Kidney tubule cell (primary cell): ENCODE measurements at places on chromosomes 2 and 18.

DNA sequence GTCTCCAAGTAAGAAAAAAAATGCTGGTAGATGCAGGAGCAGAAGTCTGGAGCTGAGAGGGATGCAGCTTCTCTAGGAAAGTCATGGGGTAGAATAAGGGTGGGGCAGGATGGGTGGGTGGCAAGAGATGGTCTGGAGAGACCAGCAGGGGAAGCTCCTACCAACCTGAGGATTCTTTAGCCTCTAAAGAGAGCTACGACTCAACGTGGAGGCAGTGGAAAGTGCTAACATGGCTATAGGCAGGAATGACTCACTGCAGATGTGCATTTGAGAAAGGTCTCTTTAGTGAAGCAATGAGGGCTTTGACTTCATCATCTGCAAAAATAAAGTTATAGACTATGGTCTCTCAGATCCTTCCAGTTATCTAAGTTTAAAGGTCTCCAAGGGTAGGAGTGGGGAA lies 722.8 kb upstream of the RAB6C start:
- DNase-seq, result no peak

- DNase-seq, result no peak
These were observed 19.3 kb upstream of the FABP1 start for GRCh38 chr2:88147145-88147544.

DNA sequence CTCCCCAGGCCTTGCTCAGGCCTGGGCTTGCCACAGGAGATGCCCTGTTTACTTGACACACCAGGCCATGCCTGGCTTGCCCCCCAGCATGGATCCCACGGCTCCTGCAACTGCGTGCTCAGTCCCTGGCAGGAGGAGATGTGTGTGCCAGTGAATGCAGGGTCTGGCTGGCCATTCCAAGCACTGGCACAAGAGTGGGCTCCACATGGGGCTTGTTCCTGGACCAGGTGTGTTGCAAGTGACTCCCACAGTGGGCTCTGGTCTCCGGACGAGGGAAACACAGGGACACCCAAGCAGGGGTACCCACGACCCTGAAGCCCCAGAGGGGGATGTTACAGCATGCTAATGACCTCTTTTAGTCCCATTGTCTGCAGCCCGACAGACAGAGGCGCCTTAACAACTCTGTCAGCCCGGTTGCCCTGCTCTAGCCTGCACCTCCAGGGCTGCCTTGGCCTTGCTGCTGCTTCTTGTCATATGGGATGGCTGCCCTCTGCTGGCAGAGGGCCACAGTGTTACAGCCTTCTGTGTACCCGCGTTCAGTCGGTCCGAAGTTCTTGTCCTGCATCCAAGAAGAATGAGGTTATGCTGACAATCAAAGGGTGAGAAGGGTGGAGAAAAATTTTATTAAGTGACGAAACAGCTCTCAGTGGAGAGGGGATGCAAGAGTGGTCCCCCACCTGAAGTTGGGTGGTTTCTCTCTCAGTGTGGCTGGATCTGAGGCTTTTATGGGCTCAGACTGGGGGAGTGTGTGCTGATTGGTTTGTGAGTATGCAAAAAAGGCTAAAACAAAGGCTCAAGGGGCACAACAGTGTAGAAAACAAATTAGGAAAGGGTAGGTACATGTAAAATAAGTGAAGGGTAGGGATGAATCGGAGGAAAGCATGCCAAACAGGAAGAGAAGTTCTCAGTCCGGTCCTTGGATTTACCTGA lies 180.4 kb downstream of the MBD5 start:
- peak; percentile 51 for DNase-seq

- DNase-seq, result no peak
These were observed 258.9 kb upstream of the FBXO11 start for GRCh38 chr2:48165070-48165753.

- DNase-seq, result no peak
These were observed 43.1 kb downstream of the KCTD18 start for GRCh38 chr2:200466425-200467418.

DNA sequence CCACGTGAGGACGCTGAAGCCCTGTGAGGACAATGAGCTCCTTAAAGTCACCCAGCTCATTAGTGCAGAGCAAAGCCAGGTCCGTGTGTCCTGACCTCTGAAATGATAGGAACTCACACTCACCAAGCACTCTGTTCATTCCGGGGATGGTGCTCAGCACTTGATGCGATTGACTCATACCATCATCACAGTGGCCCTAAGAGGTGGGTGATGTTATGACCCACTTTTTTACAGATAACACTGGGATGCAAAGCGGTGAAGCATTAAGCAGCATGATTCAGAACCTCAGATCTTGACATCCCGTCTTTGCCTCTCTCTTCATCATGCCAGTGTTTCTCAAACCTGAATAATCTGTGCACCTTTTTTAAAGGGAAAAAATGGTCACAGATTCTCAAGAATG lies 234.8 kb downstream of the ALPK2 start:
- peak; percentile 93 for DNase-seq

DNA sequence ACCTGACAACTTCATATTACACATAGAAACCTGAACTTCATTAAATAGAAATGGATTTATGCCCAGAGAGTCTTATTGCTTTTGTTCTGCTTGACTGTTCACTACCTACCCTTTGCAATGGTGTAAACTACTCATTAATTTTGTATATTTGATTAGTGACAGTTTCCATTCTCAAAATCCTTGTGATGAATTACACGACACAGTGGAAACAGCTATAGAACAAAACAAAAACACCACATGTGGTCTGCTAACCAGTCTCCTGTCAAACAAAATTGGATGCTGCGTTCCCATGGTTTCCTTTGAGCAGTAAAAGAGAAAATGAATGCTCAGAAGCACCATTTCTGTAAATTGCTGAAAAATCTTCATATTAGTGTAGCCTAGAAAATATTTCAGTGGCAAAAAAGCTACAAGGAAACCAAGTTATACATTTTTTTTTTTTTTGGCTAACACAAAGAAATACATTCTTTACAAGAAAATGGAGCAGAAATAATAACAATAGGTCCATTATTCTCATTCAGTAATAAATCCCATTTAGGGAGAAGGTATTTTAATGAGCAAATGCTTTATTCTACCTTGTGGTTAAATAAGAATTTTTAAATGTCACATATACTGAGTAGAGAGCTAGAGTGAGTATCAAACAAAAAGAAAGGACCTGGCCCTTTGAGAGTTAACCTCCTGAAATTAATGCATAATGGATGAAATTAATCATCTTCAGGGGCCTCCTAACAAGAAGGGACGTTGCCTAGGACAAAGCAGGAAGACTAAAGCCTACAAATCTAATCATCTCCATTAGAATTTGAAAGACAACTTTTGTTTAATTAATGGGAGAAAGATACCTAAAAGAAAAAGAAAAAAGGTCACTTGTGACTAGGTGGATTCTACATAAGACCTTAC lies 355.1 kb upstream of the ZC3H15 start:
- DNase-seq, result no peak

- DNase-seq, result peak; percentile 39
These were observed at the start of gene CRACDL for GRCh38 chr2:98935777-98936352. CRACDL (minus strand) TSS chr2:98936225; CDS start chr2:98846800, 89,425 bp downstream.

DNA sequence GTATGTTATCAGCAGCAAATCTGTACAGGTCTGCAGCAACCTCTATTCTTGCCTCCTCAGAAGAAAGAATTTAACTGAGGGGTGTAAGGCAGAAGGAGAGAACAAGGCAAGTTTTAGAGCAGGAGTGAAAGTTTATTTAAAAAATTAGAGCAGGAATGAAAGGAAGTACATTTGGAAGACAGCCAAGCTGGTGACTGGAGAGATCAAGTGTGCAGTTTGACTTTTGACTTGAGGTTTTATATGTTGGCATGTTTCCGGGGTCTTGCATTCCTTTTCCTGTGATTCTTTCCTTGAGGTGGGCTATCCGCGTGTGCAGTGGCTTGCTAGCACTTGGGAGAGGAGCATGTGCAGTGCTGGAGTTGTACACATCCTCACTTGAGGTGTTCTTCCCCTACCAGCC lies 16.5 kb upstream of the CERS6 start:
- DNase-seq, result peak; percentile 33

- no peak for DNase-seq
These were observed 857 bp downstream of the RESP18 start for GRCh38 chr2:219331560-219332213.

DNA sequence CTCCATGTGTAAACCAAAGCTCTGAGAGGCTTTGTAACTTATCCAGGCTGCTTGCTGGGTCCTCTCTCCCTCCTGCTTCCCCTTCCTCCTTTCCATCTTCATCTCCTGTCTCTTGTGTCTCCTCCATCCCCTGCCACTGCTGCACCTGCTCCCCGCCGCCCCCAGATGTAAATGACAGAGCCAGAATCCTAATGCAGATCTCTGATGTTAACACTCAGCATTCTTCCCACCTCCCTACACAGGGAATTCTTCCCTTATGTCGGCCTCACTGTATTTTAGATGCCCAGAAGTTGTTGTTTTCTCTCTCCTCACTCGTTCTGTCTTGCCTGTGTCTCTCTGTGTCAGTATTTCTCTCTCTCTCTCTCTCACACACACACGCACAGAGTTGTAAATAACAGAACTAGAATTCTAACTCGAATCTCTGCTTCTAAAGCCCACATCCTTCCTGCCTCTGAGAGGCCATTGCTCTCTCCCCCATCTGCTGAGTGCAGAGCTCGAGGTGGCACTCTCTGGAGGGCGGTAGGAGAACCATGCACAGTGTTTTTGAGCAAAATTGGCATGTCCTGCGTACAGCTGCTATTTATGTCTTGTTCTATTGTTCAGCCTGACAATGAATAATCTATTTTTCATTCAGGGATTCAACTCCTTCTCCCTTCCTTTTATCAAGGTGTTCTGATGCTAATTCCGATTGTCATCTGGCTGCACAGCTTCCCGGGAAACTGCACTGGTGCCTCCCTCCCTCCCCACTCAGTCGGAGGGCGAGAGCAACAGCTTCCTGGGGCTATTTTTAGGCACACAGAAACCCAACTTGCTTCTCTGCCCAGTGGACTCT lies 219.9 kb downstream of the SH3RF3 start:
- no peak for DNase-seq

DNA sequence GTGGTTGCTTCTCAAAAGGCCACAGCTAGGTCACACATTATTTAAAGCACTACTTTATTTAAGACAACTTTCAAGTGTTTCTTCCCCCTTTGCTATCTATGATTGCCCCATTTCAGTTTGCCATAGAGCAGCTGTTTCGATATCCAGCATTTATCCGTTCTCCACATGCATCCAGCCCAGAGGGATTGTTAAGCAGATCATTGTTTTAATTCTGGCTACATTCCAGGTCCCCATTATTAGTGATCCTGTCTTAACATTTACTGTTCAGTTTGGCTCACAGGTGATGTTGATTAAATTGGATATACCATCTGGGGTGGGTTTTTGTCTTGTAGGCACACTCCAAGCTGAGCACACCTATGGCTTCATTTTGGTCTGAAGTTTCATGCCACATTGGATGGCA lies 638.7 kb downstream of the ZEB2 start:
- DNase-seq, result no peak

DNA sequence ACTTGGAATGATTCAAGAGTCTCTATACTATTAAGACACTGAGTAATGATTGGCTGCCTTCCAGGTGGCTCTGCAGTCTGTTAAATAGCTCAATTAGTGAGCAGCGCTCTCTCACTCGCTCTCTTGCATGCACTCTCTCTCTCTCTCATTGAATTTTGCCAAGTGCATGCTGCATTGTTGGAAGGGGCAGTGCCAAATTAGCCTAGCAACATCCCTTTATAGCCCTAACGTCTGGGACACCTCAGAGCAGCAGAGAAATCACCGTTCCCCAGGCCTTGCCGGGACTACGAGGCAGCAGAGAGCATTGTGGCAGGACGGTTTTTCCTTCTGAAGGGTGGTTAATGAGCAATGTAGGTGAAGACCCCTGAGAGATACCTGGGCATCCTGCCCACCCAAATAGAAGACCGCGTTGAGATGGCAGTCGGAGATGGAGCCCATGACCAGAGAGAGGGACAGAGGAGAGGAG lies 447.6 kb upstream of the POU3F3 start:
- peak; percentile 78 for DNase-seq

GRCh38 chr2:240435948-240436682 lies 652 bp downstream of the GPC1 start:
- DNase-seq, result no peak

GRCh38 chr2:238448031-238448955 lies 21.6 kb downstream of the ASB1 start:
- DNase-seq, result no peak

GRCh38 chr2:135163306-135163705 lies 111.2 kb downstream of the RAB3GAP1 start:
- DNase-seq, result no peak

DNA sequence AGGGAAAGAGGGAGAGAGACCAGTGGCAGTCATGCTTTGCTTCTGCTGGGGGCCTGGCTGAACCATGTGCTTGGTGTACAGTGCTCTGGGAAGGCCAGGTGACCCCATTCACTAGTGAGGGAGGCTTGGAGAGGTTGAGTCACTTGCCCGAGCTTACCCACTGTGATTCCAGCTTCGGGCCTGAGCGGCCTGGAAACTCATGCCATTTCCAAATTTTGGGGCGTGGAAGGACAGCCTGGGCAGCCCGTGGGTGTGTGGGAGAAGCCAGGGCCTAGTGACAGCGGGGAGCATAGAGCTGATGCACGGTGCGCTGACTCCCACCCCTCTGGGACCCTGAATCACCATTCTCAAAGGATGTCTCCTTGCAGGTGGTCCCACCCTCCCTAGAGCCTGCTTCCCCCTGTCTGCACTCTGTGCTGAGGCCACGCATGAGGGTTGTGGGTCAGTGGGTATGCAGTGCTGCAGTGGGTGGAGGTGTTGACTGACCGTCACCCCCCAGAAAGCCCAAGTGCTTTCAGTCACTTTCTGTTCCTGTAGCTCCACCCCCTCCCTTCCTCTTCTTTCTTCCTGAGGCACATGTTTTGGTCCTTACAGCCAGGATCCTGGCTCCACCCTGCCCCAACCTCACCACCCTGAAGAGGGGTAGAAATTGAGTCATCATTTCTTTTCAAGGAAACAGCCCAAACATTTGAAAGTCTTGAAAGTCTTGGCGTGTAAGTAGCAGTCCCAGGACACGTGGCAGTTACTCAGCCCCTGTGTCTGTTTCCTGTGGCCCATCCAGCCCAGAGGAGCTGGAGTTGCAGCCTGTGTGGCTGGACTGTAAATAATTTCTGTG lies 69.3 kb upstream of the MCFD2 start:
- DNase-seq, result peak; percentile 99

DNA sequence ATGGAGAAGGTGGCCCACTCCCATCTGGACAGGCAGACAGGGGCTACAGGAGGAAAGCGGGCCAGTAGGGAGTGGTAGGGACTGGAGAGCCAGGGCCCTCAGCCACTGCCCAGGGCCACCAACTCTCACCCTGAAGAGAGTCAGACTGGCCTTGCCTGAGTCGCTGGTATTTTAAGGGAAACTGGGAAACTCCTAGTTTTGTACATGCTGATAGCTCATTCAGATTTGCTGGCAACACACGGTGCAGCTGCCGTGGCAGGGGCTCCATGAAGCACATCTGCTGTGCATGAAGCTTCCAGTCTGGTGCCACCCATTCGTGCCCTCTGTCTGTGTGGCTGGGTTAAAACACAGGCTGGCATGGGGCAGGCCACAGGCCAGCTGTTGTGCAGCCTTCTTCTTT lies 137.3 kb upstream of the GLI2 start:
- no peak for DNase-seq

- DNase-seq, result no peak
These were observed 40.5 kb downstream of the ABCG8 start for GRCh38 chr2:43879261-43879660.

DNA sequence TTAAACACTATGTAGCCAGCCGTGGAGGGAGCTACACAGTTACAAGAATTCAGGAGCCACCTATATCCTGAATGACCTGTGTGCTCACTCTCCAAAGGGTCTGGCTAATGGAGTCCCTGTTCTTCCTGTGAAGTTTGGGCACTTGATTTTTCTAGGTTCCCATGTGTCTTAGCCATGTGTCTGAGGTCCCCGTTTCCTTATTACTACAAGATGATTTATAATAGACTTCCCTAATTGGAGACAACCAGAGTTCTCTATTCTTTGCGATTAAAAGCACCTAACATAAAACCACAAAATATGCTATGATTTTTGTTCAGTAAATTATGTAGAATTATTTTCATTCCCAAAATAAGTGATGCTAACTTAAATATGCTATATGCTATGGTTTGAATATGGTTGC lies 83.4 kb downstream of the PDK1 start:
- DNase-seq, result no peak
